ENCODE measurements at places on chromosomes 7 and 10. TPM values are rescaled to one million over a fixed set of nuclear protein-coding genes. Genes with fewer than 3 reads are reported as not detected.

- DNase-seq: no peak
- H3K27me3 ChIP-seq: no peaks in the 10 kb centered on the region
- H3K4me3 ChIP-seq: no peak overlapping the region
- no peaks in the 10 kb centered on the region for H3K36me3 ChIP-seq
Observed at GRCh38 chr7:12788591-12788990, 101.2 kb downstream of the ARL4A start.

Gene HHEX
- 0.45 TPM for polyA plus RNA-seq

DNA sequence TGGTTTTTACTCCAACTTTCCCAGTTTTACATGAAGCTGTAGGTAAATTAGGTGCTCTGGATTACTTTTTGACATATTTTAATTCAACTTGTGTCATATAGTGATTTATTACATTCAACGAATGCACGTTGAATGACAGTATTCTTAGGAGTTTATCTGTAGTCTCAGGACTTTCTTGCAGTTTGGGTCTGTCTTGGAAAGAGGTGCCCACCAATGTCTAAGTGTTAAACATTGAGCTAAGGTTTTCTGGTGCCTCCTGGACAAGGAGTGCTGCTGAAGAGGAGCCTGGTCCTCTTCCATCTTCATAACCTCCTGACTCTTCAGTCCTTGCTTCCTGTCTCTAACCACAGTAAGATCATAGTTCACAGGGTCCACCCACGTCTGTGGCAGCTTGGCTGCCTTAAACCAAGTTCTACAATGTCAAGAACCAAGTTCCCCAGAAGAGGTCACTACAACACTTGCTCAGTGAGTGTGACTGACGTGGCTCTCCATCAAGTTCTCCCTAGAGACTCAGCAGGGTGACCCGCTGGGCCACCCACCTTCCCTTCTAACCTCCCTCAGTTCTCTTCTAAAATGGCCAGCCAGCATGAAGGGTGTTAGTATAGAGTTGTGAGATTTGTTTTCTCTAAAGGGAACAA, 6.1 kb downstream of the NPY start:
- no peak overlapping the region for H3K27ac ChIP-seq
- peaks cover 6% of the 10 kb centered on the region for H3K4me1 ChIP-seq
- DNase-seq: peak; percentile 29
- no peak overlapping the region for H3K4me3 ChIP-seq
- no peaks in the 10 kb centered on the region for H3K36me3 ChIP-seq

DNA sequence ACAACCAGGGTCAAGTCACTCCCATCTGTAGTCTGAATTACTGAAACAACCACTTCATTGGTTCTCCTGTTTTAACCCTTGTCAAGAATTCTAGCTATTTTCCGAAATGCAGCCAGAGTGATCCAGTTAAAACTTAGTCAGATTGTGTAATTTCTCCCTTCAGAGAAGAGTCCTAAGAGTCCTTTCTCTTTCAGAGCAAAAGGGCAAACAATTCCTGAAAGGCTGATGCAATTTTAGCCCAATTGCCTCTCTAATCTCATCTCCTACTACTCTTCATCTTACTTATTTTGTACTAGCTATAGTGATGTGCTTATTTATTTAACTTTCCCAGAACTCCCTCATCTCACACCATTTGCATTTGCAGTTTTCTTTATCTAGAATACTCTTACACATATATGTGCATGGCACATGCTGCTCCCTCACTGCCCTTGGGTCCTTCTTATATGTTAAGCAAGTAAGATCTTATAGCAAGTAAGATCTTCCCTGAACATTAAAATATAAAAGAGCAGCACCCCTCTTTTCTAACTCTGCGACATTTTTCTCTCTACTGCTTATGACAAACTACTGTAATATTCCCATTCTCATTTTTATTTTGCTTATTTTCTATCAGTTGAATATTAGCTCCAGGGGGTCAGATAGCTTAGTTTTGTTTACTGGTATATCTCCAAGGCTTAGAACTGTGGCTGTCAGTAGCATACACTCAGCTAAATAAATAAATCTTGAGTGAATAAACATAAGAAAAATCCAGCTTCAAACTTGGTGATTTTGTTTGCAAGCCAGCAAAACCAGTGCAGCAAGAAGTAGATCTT, 44.6 kb downstream of the HGF start:
- DNase-seq: no peak
- no peaks in the 10 kb centered on the region for H3K27me3 ChIP-seq
- H3K36me3 ChIP-seq: no peaks in the 10 kb centered on the region
- H3K27ac ChIP-seq: no peak overlapping the region

- no peak overlapping the region for H3K27ac ChIP-seq
- no peak for DNase-seq
- no peaks in the 10 kb centered on the region for H3K36me3 ChIP-seq
- H3K27me3 ChIP-seq: no peaks in the 10 kb centered on the region
Observed at GRCh38 chr7:14551310-14551709, 351.2 kb downstream of the DGKB start.

- H3K4me1 ChIP-seq: no peaks in the 10 kb centered on the region
- H3K36me3 ChIP-seq: no peaks in the 10 kb centered on the region
- DNase-seq: no peak
- H3K4me3 ChIP-seq: no peak overlapping the region
Observed at GRCh38 chr10:50809596-50809995, 69.9 kb downstream of the ASAH2B start.

- no peaks in the 10 kb centered on the region for H3K4me1 ChIP-seq
- no peak overlapping the region for H3K4me3 ChIP-seq
- peaks cover 6% of the 10 kb centered on the region for H3K27me3 ChIP-seq
- DNase-seq: no peak
- no peaks in the 10 kb centered on the region for H3K36me3 ChIP-seq
Observed at GRCh38 chr10:69965919-69966662, 86.6 kb upstream of the MACROH2A2 start.

Gene PDK4
- polyA plus RNA-seq: not detected

GRCh38 chr10:123848564-123849457, 42.8 kb downstream of the CPXM2 start:
- H3K4me1 ChIP-seq: no peaks in the 10 kb centered on the region
- H3K4me3 ChIP-seq: no peak overlapping the region
- no peak for DNase-seq
- H3K36me3 ChIP-seq: no peaks in the 10 kb centered on the region

All from naive thymus-derived CD8-positive, alpha-beta T cell (primary cell).